A549 treated with RU486 at 1 μM for 4 hours (cell line): ENCODE measurements at places on chromosomes 7 and 10. TPM values are rescaled to one million over a fixed set of nuclear protein-coding genes. Genes with fewer than 3 reads are reported as not detected.

The PTPN20 gene
- total RNA-seq = 3.1 to 4.3 TPM (median 3.6 TPM) in 5 replicates

The PPP1R17 gene
- not detected in 5 replicates for total RNA-seq

The IL2RA gene
- total RNA-seq = not detected in 5 replicates

The ZNF117 gene
- 0.11 to 0.34 TPM (median 0.18 TPM) in 5 replicates for total RNA-seq

The ACSL5 gene
- total RNA-seq = 0.14 to 0.32 TPM (median 0.24 TPM) in 4 of 5 replicates, not detected in the other

The NPFFR1 gene
- total RNA-seq = 0.01 TPM in 1 of 5 replicates, not detected in the others

The TMEM176A gene
- total RNA-seq = not detected in 5 replicates

The SNX10 gene
- total RNA-seq = 2.6 to 4.9 TPM (median 4.6 TPM) in 5 replicates

The PLAU gene
- total RNA-seq = 119 to 135 TPM (median 123 TPM) in 5 replicates

The RFC2 gene
- 56.7 to 73.3 TPM (median 58.6 TPM) in 5 replicates for total RNA-seq

The HYAL4 gene
- total RNA-seq = not detected in 5 replicates

The PCLO gene
- total RNA-seq = 0.82 to 1.5 TPM (median 1.2 TPM) in 5 replicates

The HOXA13 gene
- total RNA-seq = 0.97 to 2.2 TPM (median 2.0 TPM) in 5 replicates

The MRPS17 gene
- total RNA-seq = 25.3 to 32.2 TPM (median 26.6 TPM) in 5 replicates

The POT1 gene
- 10.0 to 15.7 TPM (median 13.0 TPM) in 5 replicates for total RNA-seq

The LBX1 gene
- not detected in 5 replicates for total RNA-seq

The CFAP58 gene
- 0.05 to 0.30 TPM (median 0.09 TPM) in 4 of 5 replicates, not detected in the other for total RNA-seq

The CYP3A7 gene
- total RNA-seq = not detected in 5 replicates

The C10orf71 gene
- not detected in 5 replicates for total RNA-seq

The MMRN2 gene
- total RNA-seq = 0.79 to 1.2 TPM (median 1.00 TPM) in 5 replicates

The MLXIPL gene
- 0.63 to 1.3 TPM (median 0.90 TPM) in 5 replicates for total RNA-seq

The VSTM4 gene
- 0.29 to 0.44 TPM (median 0.36 TPM) in 5 replicates for total RNA-seq

The CALCR gene
- 0.02 TPM in 1 of 5 replicates, not detected in the others for total RNA-seq

The PPIF gene
- 151 to 207 TPM (median 167 TPM) in 5 replicates for total RNA-seq

The C10orf95 gene
- total RNA-seq = 0.09 to 0.15 TPM in 2 of 5 replicates, not detected in the others

The AKR1D1 gene
- not detected in 5 replicates for total RNA-seq

The ASIC3 gene
- total RNA-seq = 5.7 to 12.6 TPM (median 12.2 TPM) in 5 replicates

The CXCL12 gene
- 0.15 to 0.17 TPM in 2 of 5 replicates, not detected in the others for total RNA-seq

The DNAJC12 gene
- total RNA-seq = 51.2 to 75.8 TPM (median 65.1 TPM) in 5 replicates

The RASA4B gene
- 1.0 to 2.1 TPM (median 1.5 TPM) in 5 replicates for total RNA-seq

The STEAP4 gene
- 0.03 TPM in 1 of 5 replicates, not detected in the others for total RNA-seq

The IGF2BP3 gene
- 15.8 to 28.0 TPM (median 25.1 TPM) in 5 replicates for total RNA-seq

The WIPF3 gene
- 0.53 to 0.78 TPM (median 0.58 TPM) in 5 replicates for total RNA-seq

The CALY gene
- 0.54 to 1.3 TPM (median 0.72 TPM) in 5 replicates for total RNA-seq

The TUBB8 gene
- 0.18 TPM in 1 of 5 replicates, not detected in the others for total RNA-seq

The SLC39A12 gene
- total RNA-seq = not detected in 5 replicates

The OPN1SW gene
- not detected in 5 replicates for total RNA-seq

The NPSR1 gene
- not detected in 5 replicates for total RNA-seq

The LARP4B gene
- total RNA-seq = 27.5 to 37.4 TPM (median 35.4 TPM) in 5 replicates

The AIMP2 gene
- total RNA-seq = 83.0 to 98.0 TPM (median 95.2 TPM) in 5 replicates

The ITIH5 gene
- 0.03 to 0.13 TPM (median 0.08 TPM) in 3 of 5 replicates, not detected in the others for total RNA-seq

The AKR1C4 gene
- 0.10 to 0.41 TPM (median 0.30 TPM) in 5 replicates for total RNA-seq

The ABCB1 gene
- total RNA-seq = 0.08 to 0.47 TPM (median 0.19 TPM) in 4 of 5 replicates, not detected in the other

The NEUROG3 gene
- not detected in 5 replicates for total RNA-seq

The PTER gene
- 10.8 to 19.0 TPM (median 14.7 TPM) in 5 replicates for total RNA-seq

The CDC14C gene
- total RNA-seq = not detected in 5 replicates

The CLCN1 gene
- total RNA-seq = 0.06 to 0.11 TPM in 2 of 5 replicates, not detected in the others

The STK31 gene
- total RNA-seq = 0.48 to 1.2 TPM (median 0.89 TPM) in 5 replicates
